ENCODE measurements at places on chromosomes 1 and 21. TPM values are rescaled to one million over a fixed set of nuclear protein-coding genes. Genes with fewer than 3 reads are reported as not detected.

DNA sequence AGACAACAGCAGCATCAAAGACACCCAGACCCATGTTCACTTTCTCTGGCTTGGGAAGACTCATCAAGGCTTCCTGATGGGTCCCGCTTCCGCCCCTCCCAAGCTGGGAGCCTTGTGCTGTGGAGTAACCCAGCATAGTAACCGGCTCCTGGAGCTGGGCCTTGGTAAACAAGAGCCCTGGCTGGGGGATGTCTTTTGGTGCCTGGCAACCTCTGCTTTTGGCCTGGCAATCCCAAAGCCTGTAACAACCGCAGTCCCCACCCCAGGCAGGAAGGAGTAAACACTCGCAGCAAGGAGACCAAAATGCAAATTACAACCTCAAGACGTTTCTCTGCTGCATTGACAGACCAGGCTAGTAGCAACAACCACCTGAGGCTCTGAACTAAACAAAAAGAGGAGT is 16.9 kb upstream of the THRAP3 start:
- DNase-seq = no peak

SLC6A9 gene
- polyA plus RNA-seq = 6.9 TPM

DNA sequence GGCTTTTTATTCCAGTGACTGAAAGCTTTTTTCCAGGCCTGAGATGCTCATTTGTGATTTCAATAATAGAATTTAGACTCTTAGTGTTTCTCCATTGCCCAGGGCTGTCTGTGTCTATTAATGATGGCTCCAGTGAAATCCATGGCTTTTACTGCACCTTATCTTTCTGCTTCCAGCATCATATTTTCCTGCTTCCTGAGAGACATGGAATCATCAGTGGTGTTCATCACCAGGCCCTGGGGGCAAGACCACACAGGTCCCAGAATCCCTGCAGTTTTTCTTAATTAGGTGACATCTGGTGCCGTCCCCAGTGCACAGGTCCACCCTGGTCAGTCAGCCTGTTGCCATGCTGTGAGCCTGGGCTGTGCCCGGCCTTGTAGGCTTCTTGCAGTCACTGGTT is 15.5 kb downstream of the NT5C1A start:
- no peak for DNase-seq

DNA sequence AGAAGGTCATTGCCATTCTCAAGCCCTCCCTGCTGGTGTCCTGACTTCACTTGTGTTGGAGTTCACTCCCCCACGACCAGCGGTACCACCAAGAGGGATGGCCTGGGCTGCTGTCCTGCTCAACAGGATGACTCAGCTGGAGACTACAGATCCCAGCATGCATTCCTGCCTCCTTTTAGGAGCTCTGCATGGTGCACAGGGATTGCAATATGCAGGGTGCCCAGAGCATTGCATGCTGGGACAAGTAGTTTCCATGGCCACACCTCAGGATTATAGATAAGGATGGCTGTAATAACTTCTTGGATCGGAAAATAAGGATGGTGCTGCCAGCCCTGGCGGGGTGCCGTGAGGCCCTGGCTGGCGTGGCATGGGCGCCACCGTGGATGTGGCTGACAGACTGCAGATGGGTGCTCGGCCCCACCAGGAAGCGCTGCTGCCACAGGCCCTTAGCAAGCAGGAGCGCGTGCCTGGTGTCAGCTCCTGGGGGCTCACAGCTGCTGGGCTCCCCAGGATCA is 150.0 kb downstream of the CASZ1 start:
- no peak for DNase-seq

RGSL1 gene
- 0.33 TPM for polyA plus RNA-seq

- DNase-seq = peak; percentile 97
Observed at GRCh38 chr1:151008244-151009205, at the start of gene PRUNE1. Gene PRUNE1, plus strand, starts transcription at chr1:151008449. Its CDS starts 184 bp downstream, at chr1:151008633.

DNA sequence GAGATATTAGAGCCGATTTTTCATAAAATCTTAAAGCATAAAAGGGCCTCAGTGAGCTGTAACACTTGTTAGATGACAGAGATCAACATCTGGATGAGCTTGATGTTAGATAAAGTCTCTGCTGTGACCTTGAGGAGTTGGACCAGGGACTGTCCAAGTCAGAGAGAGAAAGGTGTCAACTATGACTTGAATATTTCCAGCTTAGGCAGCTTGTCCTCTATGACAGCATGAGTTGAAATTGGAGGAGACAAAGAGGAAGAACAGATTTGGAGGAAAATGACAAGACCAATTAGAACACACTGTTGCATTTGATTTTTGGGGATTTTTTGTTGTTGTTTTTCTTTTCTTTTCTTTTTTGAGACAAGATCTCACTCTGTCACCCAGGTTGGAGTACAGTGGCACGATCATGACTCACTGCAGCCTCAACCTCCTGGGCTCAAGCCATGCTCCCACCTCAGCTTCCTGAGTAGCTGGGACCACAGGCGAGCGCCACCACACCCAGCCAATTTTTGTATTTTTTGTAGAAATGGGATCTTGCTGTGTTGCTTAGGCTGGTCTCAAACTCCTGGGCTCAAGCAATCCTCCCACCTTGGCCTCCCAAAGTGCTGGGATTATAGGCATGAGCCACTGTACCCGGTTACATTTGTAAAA is 35.3 kb upstream of the CLIC4 start:
- no peak for DNase-seq

PRDM16 gene
- 9.3 TPM for polyA plus RNA-seq

Measured in renal pelvis (tissue), 12 donors.